ENCODE measurements at places on chromosomes 6 and 20.
A peak's percentile ranks its signal among the peaks of the same experiment; 100 is the strongest.

GRCh38 chr20:58117944-58118343 is 110.5 kb downstream of the ANKRD60 start:
- no peak for DNase-seq

DNA sequence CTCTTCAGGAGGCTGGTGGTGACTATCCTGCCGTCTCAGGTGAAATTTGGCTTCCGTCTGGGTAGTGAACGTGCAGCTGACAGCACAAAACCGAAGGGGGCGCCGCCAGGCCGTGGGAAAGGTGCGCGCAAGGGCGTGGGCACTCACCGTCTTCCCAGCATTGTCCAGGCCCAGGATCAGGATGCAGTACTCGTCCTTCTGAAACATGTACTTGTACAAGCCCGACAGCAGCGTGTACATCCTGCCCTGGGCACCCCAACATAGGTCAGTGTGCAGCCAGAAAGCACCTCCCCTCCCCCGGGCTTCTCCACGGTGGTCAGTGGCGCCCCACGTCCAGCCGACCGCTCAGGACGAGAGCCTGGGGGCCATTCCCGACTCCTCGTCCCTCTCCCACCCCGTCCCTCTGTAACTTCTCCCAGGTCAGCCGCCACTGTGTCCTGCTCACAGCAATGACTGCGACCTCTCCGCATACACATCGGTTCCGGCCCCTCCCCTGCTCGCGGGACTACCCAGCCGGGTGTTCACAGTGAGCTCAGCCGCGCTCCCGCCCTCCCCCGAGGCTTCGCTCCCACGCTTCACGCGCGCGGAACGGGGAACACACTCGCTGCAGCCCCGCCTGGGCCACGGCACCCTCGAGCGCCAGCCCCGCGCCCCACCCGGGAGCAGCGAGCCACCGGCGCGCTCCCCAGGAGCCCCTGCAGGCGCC is 771 bp downstream of the ARFRP1 start:
- DNase-seq: no peak

GRCh38 chr20:23641936-23642751 is 4.4 kb upstream of the CST3 start:
- no peak for DNase-seq

- DNase-seq: no peak
Observed at GRCh38 chr6:27539551-27539950, 66.6 kb upstream of the ZNF184 start.

GRCh38 chr6:17931227-17931626 is 56.2 kb downstream of the KIF13A start:
- no peak for DNase-seq

GRCh38 chr20:64167676-64168075 is 3.4 kb downstream of the MYT1 start:
- no peak for DNase-seq

DNA sequence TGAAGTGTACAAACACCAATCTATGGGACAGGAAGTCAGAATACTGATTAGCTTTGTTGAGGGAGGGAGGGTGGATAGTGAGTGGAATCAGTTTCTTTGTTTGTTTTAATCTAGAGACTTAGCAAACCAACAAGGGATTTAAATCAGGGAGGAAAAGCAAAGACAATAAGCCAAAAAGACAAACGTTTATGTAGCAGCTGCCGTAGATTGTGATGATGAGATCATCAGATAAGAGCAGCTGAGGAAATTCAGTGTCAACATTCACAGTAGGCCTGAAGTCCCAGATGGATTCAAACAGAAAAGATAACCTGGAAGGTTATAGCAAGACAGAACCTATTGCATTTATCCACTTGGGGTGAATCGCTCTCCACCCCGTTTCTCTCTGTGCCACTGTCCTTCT is 104.9 kb upstream of the SYNDIG1 start:
- no peak for DNase-seq

DNA sequence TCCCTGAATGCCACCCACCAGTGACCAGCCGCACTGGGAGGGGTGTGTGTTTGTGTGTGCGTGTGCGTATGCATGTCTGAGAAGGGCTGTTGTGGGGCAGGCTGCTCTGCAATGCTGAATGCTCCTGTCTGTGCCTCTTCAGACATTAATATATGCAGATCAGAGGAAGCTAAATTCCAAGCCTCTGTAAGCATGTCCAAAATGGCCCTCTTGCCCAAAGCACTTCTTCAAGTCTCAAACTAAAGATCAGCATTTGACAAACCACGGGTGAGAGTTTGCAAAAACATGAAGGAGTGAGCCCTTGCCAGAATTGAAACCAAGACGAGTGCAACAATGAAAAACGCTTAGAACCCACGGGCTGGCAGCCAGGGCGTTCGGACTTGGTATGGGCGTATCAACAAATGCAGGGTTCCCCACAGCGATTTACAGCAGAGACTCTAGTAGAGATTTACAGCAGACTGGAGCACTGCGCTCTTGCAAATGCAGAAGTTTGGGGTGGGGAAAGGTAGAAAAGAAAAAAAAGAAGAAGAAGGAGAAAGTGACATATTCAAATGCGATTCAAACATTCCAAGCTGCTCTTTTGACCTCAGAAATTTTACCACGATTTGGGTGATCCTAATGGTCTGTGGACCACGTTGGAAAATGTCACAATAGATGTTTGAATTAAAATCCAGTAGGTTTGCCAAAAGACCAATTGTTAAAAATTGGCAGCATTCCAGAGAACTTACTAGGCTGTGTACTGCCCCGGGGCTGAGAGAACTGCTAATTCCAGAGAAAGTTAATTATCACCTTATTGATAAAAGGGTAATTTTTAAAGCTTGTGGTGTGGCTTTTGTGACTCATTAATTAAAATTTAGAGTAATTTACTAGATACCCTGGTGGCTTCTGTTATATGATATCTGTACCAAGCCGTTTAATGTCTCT is 3.5 kb downstream of the SCML4 start:
- no peak for DNase-seq

DNA sequence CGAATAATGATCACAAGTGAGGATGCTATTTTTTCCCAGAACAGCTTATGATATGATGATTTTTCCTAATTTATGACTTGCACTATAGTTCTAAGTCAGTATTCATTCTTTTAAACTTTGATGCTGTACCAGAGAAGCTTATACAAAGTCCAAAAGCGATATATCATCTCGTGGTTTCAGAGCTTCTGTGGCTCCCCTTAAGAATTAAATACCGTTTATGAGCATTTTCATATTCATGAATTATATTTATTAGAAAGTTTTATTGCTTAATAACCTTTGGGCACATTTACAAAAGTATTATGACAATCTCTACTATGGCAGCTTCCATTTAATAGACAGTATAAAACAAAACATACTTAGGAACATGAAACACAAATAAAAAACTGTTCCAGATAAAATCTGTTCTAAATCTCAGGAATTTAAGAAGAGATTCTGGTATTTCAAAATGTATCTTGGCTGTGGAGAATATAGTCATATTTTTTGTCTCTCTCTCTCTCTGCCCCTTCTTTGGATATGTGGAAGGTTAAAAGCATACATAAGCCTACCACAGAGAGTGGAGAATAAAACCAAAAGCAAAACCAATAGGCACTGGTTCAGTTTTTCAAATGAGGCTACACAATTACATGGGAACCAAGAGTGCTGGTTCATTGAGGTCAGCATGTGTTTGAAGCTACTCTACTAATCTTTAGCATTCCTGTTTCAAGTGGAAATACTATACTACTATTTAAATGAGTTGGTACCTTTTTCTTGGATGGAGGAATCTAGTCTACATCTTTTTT is 884.5 kb upstream of the GJE1 start:
- no peak for DNase-seq

DNA sequence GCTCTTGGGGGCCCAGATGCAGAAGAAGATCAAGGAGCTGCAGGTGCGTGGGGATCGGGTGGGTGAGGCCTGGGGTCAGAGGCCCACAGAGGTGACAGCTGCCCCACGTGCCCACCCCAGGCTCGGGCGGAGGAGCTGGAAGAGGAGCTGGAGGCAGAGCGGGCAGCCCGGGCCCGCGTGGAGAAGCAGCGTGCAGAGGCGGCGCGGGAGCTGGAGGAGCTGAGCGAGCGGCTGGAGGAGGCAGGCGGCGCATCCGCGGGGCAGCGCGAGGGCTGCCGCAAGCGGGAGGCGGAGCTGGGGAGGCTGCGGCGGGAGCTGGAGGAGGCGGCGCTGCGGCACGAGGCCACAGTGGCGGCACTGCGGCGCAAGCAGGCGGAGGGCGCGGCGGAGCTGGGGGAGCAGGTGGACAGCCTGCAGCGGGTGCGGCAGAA is 41.5 kb downstream of the MYH7B start:
- no peak for DNase-seq

DNA sequence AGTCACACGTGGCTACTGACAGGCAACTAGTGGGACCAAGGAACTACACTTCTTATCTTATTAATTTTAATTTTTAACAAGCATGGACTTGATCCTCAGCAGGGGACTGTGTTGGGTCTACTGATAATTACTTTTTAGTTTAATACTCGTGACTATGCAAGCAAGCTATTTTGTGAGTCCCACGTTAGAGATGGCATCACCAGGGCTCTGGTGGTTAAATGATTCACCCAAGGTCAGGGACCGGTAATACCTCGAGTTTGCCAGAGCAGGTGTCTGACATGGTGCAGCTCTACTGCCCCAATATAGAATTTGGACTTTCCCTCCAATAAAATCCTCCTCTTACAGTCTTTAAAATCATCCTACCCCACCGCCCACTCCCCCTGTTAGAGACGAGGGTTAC is 98.6 kb upstream of the RIN2 start:
- DNase-seq: no peak

- DNase-seq: no peak
Observed at GRCh38 chr6:14275493-14275851, 157.9 kb downstream of the CD83 start.

DNA sequence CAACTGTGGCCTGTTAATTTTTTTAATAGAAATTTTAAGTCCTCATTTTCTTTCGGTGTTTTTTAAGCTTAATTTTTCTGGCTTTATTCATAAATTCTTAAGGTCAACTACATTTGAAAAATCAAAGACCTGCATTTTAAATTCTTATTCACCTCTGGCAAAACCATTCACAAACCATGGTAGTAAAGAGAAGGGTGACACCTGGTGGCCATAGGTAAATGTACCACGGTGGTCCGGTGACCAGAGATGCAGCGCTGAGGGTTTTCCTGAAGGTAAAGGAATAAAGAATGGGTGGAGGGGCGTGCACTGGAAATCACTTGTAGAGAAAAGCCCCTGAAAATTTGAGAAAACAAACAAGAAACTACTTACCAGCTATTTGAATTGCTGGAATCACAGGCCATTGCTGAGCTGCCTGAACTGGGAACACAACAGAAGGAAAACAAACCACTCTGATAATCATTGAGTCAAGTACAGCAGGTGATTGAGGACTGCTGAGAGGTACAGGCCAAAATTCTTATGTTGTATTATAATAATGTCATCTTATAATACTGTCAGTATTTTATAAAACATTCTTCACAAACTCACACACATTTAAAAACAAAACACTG is 10.1 kb downstream of the HFE start:
- DNase-seq: peak; percentile 42

DNA sequence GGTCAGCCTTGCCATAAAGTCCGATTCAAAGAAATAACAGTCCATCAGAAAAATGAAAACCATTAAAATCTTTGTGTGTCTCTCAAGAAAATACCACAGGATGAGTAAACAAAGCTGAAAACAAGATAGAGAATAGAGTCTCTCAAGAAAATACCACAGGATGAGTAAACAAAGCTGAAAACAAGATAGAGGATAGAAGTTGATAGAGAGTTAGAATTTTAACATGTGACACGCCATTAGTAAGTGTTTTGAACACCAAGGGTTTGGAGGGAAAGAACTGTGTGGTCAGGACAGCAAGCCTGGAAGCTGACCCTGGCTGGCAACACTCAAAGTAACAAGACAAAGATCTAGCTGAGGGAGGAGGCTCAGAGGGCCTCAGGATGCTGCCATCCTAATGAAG is 43.9 kb upstream of the PRND start:
- no peak for DNase-seq

GRCh38 chr6:71277926-71278600 is 10.5 kb upstream of the OGFRL1 start:
- DNase-seq: no peak

DNA sequence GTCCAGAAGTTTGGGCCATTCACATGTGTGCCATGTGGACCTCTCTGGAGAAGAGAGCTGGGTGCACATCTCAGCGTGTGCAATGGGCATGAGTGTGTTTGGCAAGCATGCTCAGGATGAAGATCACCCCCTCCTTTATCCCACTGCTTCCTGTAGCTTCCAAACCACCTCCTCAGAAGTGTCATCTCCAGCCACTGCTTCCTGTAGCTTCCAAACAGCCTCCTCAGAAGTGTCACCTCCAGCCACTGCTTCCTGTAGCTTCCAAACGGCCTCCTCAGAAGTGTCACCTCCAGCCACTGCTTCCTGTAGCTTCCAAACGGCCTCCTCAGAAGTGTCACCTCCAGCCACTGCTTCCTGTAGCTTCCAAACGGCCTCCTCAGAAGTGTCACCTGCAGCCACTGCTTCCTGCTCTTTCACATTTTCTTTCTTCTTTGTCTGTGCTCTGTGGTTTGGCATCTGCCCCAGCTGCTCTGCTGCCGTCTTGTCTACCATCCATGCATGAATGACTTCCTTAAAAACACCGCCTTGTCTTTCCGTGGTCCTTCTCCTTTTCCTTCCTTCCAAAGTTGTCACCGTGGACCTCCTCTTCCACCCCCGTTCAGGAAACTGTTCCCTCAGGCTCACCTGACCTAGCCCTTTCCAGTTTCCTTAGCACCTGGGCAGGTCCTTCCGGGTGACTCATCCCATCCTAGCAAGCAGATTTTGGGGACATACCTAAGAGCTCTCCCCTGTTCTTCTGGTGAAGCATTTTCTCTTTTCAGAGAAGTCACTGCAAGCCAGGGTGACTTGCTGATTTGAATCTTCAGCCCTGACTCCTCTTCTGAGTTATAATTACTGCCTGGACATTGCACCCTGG is 43.5 kb upstream of the TIAM2 start:
- no peak for DNase-seq

GRCh38 chr6:142822842-142823241 is 122.1 kb downstream of the HIVEP2 start:
- DNase-seq: no peak

GRCh38 chr6:152685819-152686218 is 11.9 kb upstream of the MYCT1 start:
- DNase-seq: no peak

- no peak for DNase-seq
Observed at GRCh38 chr6:167845856-167846255, 19.1 kb downstream of the AFDN start.

GRCh38 chr6:144536079-144536478 is 250.9 kb downstream of the UTRN start:
- no peak for DNase-seq

Measured in activated CD8-positive, alpha-beta memory T cell treated with anti-CD3 and anti-CD28 coated beads for 4 hours (primary cell).